ENCODE measurements at places on chromosomes 7 and 10. TPM values are rescaled to one million over a fixed set of nuclear protein-coding genes. Genes with fewer than 3 reads are reported as not detected.

DNA sequence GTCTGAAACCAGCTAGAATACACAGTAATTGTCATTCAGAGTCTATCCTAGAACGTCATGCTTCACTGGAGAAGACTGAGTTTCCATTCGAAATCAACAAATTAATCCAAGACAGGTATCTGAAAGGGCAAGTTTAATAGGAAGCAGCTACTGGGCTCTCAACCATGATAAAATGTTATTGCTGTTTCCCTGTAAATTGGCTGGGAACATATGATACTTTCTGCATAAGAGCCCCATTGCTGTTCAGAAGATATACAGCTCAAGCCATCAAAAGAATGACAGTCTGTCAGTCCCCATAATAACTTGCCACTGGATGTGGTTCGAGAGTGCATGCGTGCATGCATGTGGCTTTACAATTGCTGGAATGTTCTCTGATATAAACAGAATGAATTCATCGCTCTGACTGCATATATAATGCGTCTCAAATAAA, 129.0 kb downstream of the HIBADH start:
- DNase-seq = no peak

GRCh38 chr10:516764-517163, 172.7 kb downstream of the DIP2C start:
- DNase-seq = no peak

SLC13A1 gene
- polyA plus RNA-seq = not detected

RBAK gene
- polyA plus RNA-seq = 1.9 TPM

DNA sequence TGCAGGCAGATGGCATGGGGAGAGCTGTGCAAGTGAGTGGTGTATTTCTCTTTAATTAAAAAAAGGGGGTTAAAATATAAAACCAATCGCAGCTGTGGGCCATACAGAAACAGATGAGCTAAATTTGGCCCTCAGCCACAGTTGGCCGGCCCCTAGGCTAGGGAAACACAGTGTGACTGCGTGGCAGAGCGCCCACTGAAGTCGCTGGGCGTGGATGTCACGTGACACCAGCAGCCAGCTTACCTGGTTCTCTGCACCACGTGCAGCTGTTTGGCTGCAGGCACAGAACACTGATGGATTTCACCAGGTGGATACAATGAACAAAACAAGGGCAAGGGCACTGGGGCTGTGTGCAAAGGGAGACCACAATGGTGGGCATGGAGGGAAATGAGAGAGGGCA, 119.3 kb upstream of the ZNF746 start:
- no peak for DNase-seq

DNA sequence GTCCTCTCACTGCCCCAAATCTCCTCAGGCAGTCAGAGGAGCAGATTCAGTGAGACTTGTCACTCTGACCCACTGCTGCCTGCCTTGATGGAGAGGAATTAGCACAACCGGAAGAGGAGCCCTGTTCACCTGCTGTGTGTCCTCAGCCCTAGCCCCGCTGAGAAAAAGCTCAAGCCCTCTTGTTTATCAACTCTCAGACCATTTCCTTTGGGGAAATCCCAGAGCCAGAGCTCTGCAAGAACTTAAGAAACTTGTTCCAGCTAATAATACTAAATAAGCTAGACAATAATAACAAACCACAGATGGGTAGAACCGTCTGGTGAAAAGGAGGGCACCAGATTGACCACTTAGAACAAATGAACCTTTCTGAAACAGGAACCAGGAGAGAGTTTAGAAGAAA, 37.7 kb upstream of the ITGB1 start:
- DNase-seq = no peak
